Colonic mucosa (tissue), 4 donors: ENCODE measurements at places on chromosomes 1 and 21. TPM values are rescaled to one million over a fixed set of nuclear protein-coding genes. Genes with fewer than 3 reads are reported as not detected.

The PTGFR gene
- total RNA-seq, result 1.1 TPM

The S100B gene
- 8.2 TPM for total RNA-seq

The DIRAS3 gene
- total RNA-seq, result 0.42 TPM

The TMEM201 gene
- total RNA-seq, result 5.1 TPM

DNA sequence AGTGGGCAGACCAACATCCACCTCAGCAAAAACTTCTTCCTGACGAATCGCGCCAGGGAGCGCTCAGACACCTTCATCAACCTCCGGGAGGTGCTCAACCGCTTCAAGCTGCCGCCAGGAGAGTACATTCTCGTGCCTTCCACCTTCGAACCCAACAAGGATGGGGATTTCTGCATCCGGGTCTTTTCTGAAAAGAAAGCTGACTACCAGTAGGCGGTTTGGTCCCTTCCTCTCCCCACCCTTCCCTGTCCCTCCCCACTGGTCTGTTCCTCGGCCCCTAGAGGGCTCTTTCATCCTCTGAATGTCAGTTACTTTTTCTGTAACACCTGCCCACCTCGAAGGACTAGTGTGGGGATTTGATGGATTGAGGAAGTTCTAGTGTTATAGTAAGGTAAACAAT, 46.9 kb downstream of the CAPN2 start:
- no peak for DNase-seq

GRCh38 chr1:214727274-214727673, 124.3 kb downstream of the CENPF start:
- DNase-seq, result no peak

DNA sequence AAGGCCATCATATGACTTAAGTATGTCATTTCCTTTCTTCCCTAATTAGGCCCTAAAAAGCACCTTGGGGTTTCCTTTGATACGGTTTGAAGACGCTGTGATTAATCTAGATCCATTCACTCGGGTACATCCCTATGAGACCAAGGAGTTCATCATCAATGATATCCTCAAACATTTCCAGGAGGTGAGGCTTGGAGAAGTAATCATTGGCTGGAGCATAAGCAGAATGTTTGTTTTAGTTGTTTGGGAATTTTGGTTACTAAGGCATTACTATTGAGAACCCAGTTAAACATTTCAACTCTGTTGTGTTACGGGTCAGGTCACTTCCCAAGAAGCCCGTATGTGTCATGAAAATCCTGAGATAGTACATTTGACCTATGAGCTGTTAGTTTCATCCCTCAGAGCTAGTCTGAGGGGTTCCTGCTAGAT, 185.2 kb downstream of the VPS13D start:
- no peak for DNase-seq

DNA sequence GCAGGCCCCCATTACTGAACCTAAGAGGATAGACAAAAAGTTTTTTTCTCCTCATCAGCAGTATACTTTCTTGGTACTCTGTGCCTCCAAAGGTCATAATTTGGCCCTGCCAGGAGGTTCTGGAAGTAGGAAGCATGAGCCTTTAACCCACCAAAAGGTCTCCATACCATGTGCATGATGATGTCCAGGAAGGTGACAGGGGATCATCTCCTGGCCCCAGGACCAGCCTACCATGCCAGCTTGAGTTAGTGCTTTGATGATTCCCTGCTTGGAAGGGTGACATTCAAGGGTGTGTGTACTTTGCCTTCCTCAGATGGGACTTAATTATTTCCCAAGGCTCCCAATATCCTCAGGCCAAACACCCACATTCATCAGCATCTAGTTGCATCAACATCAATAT, 6.3 kb upstream of the SPRR1A start:
- no peak for DNase-seq

GRCh38 chr1:171352554-171352953, 38.6 kb downstream of the FMO4 start:
- DNase-seq, result no peak

GRCh38 chr21:46556802-46557201, 48.1 kb downstream of the S100B start:
- no peak for DNase-seq

DNA sequence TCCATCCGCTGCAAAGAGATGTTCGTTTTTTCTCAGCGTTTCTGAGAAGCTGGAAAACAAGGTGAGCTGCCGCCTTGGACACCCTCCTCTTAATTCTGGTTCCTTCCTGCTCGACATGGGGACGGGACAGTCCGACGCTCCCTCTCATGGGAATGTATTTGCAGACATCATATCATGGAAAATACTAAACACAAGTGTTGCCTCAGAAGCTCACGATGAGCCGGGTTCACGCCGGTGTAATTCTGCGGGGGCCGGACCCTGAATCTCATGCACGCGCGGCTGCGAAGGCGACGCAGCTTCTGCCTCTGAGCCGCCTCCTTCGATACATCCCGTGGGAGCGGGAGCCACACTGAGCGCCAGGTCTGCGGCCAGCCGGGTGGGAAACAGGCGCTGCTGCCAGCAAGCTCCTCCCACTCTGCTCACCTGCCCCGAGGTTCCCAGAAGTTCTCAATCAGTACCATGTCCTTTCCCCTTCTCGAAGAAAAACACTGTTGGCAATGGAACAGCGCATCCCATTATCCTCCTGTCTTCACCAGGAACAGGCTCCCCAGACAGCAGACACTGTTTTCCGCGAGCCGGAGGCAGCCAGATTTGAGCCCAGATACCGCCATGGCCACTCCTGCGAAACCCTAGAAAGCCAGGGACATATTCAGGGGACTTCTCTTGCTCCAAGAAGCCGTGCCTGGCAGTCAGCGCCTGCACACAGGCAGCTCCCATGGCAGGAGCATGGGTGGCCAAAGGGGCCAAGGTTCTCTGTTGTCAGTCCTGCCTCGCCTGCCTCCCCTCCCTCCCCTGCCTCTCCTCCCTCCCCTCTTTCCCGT, 98.0 kb downstream of the WDR4 start:
- peak; percentile 71 for DNase-seq

- no peak for DNase-seq
Measured at GRCh38 chr1:174399211-174399610, 48.6 kb upstream of the GPR52 start.

- DNase-seq, result peak; percentile 75
Measured at GRCh38 chr1:43530483-43531106, at the start of gene PTPRF. Gene PTPRF (plus strand): TSS chr1:43530883. CDS start chr1:43545076, 14,193 bp downstream.

DNA sequence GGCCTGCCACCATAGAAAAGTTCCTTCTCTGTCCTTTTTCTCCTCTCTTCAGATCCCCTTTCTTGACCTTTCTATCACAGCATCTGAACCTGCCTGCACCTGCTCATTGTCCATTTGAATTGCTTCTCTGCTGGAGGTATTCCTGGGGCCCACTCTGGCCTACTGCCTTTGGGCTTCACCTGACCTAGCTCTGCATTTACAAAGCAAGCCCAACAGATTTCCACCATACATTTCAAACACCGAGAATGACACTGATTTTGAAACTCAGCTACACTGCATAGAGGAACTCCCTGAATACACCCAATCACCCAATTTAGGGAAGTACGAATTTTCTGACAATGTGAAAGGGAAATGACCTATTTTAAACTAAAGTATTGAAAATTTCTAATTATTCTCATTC, 284.5 kb upstream of the USP25 start:
- no peak for DNase-seq

GRCh38 chr1:4595341-4596225, 58.8 kb upstream of the AJAP1 start:
- no peak for DNase-seq

GRCh38 chr1:200891774-200892157, 2.9 kb upstream of the INAVA start:
- peak; percentile 79 for DNase-seq

- no peak for DNase-seq
Measured at GRCh38 chr1:99639408-99639807, 6.5 kb upstream of the PALMD start.
